ENCODE measurements at places on chromosomes 7 and 10.

- no peak for DNase-seq
These were observed 5.0 kb upstream of the CALML5 start for GRCh38 chr10:5504146-5505072.

GRCh38 chr10:128219295-128219694 is 93.1 kb upstream of the MKI67 start:
- no peak for DNase-seq

- no peak for DNase-seq
These were observed 1.7 kb upstream of the EGR2 start for GRCh38 chr10:62817766-62818425.

DNA sequence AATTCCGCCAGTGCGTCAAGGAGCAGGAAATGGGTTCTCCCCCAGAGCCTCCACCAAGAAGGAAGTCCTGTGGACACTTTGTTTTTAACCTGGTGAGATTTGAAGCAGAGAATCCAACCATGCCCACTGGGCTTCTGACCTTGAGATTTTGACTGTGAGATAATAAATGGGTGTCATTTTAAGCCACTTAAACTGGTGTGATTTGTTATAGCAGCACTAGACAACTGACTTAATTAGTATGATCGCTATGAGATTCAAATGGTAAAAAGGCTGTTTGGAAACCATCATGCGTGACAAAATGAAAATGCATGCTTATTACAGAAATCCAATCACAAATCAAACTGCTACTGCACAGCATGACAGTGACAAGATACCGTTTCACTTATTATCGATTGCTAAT is 98.0 kb downstream of the ADAM12 start:
- DNase-seq = no peak

DNA sequence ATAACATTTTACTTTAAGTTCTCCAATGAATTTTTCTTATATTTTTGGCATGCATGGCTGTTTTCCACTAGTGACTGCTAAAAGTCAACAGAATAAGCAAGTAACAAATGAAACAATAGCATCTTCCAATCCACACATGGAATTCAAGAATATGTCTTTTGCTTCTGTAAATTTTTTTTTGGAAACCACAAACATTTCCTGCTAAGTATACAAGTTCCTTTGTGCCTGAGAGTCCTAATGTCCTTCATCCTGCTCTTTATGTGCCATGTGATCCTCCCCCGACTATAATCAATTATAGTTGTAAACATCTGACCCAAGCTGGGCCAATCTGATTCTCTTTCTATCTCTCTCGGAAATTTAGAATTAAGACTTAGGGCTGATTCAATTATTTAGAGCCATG is 61.2 kb downstream of the PPP1R3C start:
- DNase-seq = no peak

- DNase-seq = no peak
These were observed 153.4 kb downstream of the SGMS1 start for GRCh38 chr10:50470345-50470744.

GRCh38 chr10:13090289-13090688 is 9.7 kb upstream of the OPTN start:
- no peak for DNase-seq

DNA sequence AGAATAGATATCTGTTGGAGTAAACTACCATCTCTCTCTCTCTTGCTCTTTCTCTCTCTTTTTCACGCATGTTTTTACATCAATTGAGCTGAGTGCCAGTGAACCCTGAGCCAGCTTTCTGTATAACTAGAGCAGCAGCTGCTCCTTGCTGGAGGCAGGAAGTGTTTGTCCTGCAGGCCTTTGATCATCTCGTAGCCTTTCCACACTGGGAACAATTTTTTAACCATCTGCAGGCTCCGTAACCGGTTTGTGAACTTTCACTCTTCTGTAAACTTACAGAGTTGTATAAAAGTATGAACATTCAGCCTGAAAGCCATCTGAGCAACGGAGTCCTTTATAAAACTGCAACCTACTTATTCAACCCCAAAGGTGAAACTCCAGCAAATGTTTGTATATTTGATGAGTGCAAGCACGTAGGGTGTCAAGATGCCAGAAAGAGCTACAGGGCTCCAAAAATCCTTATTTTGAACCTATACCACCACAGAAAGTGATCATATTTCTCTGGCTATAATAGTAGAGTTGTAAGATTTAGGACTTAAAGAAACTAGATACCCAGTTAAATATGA is 162.8 kb upstream of the NFE2L3 start:
- DNase-seq = no peak

DNA sequence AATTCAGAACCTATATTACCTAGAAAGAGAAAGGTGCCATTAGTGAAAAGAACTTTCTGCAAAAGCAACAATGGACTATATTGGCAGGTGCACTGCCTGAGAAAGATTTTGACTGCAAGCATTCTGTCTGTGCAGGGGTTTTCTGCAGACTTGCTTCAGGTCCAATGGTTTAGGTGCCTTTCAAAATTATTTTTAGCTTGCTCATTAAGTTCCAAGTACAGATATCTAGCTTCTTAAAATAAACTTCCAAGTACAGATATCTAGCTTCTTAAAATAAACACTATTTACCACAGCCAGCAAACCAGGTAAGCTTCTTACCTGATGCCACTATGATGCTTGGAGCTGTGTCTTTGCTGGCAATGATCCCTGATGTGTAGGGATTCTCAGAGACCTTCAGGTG is 485.2 kb downstream of the SORCS1 start:
- no peak for DNase-seq

All from BJ (cell line).